BE2C (cell line): ENCODE measurements at places on chromosomes 3 and 15.

DNA sequence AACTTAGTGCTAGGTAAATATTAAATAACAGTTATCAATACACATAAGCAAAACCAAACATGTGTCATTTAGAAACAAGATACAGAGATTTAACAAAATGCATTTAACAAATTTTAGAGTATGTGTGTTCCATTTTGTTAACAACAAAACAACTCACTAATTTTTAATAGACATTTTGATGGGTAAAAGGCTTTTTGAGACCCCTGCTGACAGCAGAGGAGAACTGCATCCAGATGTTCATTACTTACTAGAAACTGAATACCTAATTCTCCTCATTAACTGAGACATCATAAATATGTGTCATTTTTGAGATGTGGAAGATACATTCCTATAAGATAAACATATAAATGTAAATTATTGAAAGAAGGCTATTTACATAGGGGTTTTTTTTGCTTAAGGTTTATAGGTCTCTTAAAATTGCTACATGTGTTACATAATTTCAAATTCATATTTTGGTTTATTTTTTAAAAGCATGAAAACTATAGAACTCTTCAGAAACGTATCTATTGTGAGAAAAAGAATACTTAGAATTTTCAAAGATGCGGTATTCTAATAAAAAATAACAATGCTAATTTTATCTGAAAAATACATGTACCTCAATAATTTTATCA, 1009.8 kb downstream of the TUSC7 start:
- DNase-seq: no peak

- no peak for DNase-seq
These were observed 68.8 kb upstream of the ZNF148 start for GRCh38 chr3:125443923-125444322.

DNA sequence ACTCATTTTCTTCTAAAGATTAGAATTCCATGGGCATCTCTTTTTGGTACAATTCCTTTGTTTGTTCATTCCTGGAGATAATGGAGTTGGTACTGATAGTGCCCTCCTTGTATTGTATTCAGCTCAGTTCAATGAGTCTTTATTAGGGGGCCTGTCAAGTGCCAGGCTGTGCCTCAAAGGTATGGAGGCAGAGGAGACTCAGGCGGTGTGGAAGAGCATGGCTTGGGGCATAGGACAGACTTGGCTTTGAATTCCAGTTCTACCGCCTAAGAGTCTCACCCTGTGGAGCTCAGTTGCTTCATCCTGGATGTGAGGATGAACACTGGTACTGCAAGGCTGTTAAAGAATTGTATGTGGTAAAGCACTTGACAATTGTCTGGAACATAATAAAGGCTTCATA, 196.6 kb upstream of the IL12A start:
- no peak for DNase-seq

- no peak for DNase-seq
These were observed 77.1 kb upstream of the ATP11B start for GRCh38 chr3:182716114-182716688.

- no peak for DNase-seq
These were observed 120.3 kb downstream of the LRRK1 start for GRCh38 chr15:101039461-101039860.

GRCh38 chr3:49718858-49719213, 648 bp downstream of the AMIGO3 start:
- no peak for DNase-seq

DNA sequence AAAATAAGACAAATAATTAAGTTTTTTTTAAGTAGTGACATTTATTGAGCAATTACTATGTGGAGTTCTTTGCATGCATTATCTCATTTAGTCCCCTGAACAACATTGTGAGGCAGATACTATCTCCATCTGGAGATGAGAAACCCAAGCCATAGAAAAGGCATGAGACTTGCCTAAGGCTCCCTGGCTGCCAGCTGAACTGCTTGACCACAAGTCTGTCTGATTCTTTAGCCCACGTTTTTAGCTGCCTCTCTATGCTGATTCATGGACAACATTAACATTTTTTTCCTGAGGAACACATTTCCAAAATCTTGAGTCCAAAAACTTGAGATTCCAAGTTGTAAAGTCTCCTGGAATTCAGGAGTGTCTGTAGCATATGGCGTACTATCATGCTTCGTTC, 263.6 kb upstream of the GOLGA6L4 start:
- DNase-seq: no peak

DNA sequence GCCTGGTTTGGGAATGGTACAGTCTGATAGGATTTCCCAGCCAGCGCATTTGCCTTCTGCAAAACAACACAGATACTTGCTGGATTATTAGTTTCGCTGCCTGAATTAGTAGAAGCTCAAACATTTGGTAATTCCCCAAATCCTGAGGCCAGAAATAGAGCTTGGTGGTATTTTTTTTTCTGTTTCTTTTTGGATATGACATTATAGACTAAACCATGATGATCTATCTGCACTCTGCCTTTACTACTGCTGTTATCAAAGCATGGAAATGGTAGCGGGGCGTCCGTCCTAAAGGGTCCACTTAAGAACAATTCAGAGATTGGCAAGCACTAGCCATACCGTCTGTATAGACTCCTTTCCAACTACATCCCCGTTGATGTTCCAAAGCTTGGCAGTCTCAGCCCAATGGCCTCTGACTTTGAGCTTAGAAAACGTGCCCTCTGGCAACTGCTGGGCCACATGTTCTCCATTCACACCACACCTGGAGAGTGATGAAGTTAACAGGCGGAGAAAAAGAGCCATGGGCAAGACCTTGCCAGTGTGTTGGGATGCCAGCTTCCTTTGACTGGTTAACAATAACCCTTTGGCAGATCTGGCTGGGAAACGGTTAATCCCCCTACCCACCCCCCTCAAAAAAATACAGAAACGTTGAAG, 241.0 kb upstream of the NR2F2 start:
- no peak for DNase-seq

GRCh38 chr3:110026421-110026820, 689.1 kb upstream of the DPPA4 start:
- no peak for DNase-seq

GRCh38 chr3:195064300-195064931, 206.5 kb downstream of the XXYLT1 start:
- DNase-seq: no peak

GRCh38 chr3:57855281-57855680, 99.2 kb downstream of the SLMAP start:
- no peak for DNase-seq

- no peak for DNase-seq
These were observed 93.3 kb downstream of the PCCB start for GRCh38 chr3:136343446-136343845.

GRCh38 chr15:78097667-78098066, 5.3 kb downstream of the SH2D7 start:
- DNase-seq: no peak

GRCh38 chr3:100978011-100978659, 15.1 kb downstream of the ABI3BP start:
- DNase-seq: no peak

GRCh38 chr3:177642804-177643125, 445.5 kb upstream of the TBL1XR1 start:
- no peak for DNase-seq

- DNase-seq: no peak
These were observed 535 bp downstream of the C2CD4B start for GRCh38 chr15:62164396-62165103.

- DNase-seq: no peak
These were observed 275.9 kb downstream of the DOCK3 start for GRCh38 chr3:50950591-50950990.

DNA sequence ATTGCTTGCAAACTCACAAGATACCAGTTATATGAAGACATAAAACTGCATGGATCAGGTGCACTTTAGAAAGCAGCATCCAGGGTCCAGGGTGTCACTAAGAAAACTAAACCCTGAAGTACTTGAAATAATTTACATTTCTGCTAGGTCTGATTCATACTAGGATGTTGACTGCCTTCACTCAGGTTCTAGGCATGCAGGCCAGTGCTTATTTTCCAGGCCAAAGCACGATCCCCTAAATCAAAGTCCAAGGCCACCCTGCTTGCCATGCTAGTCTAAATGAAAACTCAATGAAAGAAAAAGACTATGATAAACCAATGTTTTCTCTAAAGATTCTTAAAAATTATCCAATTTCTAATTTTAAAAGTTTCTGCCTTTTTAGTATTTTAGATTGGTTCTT, 49.4 kb downstream of the GREM1 start:
- no peak for DNase-seq

GRCh38 chr15:69735121-69735520, 282.5 kb downstream of the RPLP1 start:
- DNase-seq: peak; percentile 61

- DNase-seq: no peak
These were observed 31.1 kb downstream of the DNAJC13 start for GRCh38 chr3:132448216-132448961.

DNA sequence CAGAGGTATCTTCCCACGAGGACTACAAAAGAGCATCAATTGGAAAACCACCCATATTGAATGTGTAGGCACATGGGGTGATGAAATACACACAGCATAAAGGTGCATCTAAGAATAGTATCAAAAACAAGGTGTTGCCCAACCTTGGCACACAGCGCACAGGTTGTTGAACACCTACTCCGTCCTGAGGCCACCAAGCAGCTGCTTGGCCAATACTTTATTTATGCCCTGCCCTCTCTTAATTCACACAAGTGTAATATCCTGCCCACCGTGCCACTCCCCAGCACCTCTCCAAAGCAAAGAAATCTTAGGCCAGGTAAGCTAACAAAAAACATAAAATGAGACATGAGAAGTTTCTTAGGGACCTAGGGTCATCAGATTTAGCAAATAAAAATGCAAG, 31.2 kb downstream of the WWTR1 start:
- no peak for DNase-seq

DNA sequence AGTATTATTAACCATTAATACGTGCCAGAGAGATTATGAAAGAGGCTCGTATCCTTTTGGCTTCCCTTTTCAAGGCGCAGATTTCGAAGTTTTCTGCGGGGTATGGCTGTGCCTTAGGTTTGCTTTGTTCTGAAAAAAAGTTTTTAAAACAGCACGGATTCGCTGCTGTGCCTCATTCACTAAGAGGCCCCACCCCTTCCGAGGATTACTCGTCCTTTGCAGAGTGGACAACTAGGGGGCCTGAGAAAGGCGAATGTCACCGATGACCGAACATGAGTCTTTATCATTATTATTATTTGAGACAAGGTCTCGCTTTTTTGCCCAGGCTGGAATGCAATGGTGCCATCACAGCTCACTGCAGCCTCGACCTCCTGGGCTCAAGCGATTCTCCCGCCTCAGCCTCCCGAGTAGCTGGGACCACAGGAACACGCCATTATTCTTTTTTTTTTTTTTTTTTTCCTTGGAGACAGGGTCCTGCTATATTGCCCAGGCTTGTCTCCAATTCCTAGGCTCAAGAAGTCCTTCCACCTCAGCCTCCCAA, 684 bp upstream of the RPS27L start:
- peak; percentile 50 for DNase-seq

DNA sequence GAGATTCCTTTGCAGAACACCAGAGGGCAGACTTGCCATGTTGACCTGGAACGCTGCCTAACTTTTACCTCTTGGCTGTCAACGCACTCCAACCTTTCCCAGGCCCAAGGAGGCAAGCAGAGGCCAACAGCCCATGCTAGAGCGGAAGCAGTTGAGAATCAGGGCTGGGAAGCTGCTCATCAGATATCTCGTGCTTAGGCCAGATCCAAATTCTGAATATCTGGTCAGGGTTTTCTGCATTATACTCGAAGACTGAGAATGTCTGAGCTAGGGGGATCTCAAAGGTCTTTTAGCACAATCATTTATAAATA, 2.5 kb downstream of the XIRP1 start:
- DNase-seq: peak; percentile 50

DNA sequence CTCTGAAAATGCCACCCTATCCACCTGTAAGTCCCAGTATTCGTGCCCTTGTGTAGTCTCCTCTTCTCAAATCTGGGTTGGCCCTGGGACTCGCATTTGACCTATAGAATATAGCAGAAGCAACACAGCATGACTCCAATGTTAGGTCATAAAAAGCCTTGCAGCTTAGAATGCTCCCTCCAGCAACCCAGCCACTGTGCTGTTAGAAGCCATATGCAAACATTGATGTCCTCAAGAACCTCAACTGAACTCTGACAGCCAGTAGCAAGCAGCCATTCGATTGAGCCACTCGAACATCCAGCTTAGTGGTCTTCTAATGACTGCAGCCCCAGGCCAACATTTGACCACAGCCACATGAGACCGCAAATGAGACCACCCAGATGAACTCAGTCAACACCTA, 26.6 kb downstream of the MECOM start:
- DNase-seq: no peak

DNA sequence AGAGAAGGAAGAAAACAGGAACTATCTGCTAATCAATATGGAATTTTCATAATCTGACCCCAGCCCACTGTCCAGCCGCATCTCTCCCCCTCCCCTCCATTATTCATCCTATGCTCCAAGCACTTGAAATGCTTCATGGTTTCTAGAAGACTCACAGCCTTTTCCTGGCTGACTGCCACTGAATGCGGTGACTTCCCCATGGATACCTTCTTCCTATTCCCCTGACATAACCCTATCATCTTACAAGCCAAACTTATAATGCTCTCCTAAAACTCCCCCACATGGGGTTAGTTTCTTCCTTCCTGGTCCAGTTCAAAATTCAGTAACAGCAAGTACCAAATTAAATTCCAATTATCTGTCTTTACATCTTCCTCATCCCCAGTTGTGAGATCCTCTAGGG, 31.2 kb upstream of the PTX3 start:
- DNase-seq: no peak

- no peak for DNase-seq
These were observed 338.5 kb downstream of the PTPRG start for GRCh38 chr3:61899700-61900462.

DNA sequence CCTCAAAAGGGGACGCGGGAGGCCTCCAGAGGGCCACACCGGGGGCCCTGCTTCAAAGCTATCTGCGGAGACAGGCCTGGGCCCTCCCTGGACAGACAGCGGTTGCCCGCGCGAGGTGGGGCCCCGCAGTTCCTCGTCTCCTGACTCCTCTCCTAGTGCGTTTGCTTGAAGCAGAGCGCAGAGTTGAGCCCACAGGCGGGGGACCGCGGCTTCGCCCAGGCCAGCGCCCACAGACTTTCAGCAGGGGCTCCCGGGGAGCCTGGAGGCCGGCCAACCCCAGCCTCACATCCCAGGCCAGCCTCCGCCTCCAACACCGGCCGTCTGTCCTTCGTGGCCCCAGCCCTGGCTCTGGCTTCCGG, 540 bp upstream of the ADAMTS7 start:
- no peak for DNase-seq

GRCh38 chr15:54687628-54688027, 509.1 kb downstream of the RSL24D1 start:
- DNase-seq: no peak

DNA sequence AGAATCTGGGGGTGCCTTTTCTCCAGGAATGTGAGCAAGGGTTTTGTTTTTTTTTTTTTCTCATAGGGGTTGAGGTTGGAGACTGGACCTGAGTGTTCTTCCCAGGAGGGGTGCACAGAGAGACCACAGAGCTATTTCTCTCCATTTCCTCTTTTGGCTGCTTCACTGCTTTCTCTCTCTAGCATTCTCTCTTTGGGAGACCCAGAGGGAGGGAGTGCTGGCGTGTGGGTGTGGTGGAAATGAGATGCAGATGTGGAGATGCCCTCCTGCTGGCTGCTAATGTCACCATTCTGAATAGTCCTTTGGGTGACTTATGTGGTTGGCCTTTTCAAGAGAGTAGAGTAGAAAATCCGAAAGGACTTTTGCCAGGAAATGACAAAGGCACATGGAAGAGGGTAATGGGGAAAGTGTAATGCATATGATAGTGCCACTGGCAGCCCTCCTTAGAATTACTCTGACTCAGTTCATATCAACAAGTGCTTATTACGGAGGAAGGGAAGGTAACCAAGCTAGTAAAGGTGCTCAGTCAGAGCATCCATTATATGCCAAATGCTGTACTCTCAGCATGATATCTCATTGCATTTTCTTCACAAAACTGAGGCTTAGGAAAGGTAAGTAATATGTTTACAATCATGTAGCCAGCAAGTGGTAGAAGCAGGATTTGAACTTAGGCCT, 1.9 kb downstream of the SYN2 start:
- DNase-seq: no peak
